ENCODE measurements at places on chromosomes 16 and 17.
A peak's percentile ranks its signal among the peaks of the same experiment; 100 is the strongest.

- no peak for DNase-seq
These were observed 82.1 kb upstream of the ELAC2 start for GRCh38 chr17:13099926-13100325.

DNA sequence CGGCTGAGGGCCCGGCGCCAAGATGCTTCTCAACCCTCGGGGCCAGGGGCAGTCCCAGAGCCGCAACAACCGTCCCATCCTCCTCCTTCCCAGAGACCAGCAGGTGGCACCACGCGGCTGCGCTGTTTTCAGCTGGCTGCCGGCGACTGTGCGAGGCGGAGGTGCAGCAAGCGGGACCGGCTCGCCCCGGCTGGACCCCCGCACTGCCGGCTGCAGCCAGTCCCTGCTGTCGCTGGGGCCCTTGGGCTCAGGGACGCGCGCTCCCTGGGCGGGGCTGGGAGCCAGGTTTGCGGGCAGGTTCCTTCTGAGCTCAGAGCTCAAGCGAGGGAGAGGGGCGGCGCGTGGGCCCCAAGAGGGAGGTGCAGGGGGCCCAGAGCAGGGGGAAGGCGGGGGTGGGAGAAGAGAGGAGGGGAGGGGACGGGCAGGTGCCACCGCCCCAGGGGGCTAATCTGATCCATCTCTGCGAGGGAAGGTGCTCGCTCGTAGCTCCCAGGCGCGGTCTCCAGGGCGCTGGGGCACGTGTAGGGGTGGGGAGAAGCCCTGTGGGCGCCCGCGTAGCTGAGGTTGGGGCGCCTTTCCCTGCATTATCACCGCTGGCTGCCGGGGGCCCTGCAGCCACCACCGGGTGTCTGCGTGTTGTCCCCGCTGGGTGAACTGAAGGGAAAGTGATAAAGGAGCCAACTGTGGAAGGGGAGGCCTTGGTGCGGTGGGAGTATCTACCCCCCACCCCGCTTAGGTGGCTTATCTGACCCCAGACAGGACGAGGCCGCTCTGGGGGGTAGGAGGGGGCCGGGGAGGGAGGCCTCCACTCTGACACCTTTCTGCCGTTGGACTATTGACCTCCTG is 24.2 kb downstream of the STAT5A start:
- peak; percentile 51 for DNase-seq

GRCh38 chr16:69890892-69891282 is 60.2 kb upstream of the CLEC18A start:
- DNase-seq: no peak

GRCh38 chr17:32720671-32721070 is 156.3 kb downstream of the MYO1D start:
- no peak for DNase-seq

GRCh38 chr17:5297245-5297644 is 15.2 kb downstream of the RABEP1 start:
- DNase-seq: no peak

DNA sequence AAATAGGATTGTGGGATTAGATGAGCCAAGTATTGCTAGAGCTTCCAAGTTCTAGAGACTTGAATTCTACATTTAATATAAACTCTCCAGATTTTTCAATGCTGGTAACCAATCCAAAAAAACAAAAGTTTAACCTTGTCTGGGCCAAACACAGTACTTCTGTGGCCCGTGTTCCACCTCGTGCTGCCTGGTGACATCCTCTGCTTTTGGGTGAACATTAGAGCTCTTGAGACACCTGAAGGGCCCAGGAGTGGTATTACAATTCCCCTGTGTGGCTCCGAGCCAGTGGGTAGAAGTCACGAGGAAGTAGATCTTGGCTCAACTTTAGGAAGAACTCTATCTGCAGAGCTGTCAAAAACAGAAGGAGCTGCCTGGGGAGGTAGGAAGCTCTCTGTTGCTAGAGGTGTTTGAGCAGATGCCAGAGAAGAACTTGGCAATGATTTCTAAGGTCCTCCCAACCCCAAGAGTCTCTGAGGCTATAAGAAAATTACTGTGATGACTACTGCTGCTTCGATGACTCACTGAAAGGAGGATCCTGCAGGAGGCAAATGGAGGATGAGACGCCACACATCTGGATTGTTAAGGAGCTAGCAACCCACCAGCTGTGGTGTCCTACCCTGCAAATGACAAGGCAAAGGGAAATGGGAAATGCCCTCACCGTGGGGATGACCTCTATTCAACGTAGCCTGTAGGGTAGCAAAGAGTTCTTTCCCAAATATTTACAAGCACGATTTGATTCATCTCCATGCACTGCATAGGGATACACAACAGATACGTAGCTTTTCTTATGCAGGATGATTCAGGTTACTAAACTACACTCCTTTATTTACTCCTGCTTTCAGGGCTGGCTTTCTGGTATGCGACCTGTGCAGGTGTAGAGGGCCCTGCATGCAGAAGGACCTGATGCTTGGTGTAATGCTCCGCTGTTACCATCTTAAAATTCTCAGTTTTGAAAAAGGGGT is 45.8 kb upstream of the GAS7 start:
- no peak for DNase-seq

DNA sequence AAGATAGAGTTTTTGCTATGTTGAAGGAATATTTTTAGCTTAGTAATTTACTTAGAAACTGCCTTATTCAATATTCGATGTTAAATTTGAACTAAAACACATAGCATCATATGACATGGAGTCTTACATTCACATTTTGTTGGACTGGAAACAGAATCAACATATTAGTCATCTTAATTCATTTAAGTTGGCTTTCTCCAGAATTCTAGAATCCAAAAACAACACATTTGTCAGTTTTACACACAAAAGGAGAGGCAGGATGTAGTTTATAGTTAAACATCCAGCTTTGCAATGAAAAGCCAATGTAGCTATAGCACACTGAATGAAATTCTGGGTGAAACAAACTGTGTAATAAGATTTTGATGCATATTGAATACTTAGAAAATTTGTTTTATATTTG is 43.3 kb downstream of the WWOX start:
- no peak for DNase-seq

- no peak for DNase-seq
These were observed 8.1 kb downstream of the METTL16 start for GRCh38 chr17:2503627-2504026.

DNA sequence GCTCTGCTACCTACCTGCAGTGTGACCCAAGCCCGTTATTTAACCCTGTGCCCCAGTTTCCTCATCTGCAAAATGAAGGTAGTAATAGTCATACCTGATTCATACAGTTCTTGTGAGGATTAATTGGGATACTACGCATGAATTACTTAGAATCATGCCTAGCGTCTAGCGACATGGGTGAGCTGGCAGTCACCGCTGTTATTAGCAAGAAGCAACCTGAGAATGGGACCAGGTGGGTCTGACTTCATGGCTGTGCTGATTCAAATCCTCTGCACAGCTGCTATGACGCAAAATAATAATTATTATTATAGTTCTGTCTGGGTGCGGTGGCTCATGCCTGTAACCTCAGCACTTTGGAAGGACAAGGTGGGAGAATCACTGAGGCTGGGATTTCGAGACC is 7.9 kb downstream of the SOCS1 start:
- no peak for DNase-seq

DNA sequence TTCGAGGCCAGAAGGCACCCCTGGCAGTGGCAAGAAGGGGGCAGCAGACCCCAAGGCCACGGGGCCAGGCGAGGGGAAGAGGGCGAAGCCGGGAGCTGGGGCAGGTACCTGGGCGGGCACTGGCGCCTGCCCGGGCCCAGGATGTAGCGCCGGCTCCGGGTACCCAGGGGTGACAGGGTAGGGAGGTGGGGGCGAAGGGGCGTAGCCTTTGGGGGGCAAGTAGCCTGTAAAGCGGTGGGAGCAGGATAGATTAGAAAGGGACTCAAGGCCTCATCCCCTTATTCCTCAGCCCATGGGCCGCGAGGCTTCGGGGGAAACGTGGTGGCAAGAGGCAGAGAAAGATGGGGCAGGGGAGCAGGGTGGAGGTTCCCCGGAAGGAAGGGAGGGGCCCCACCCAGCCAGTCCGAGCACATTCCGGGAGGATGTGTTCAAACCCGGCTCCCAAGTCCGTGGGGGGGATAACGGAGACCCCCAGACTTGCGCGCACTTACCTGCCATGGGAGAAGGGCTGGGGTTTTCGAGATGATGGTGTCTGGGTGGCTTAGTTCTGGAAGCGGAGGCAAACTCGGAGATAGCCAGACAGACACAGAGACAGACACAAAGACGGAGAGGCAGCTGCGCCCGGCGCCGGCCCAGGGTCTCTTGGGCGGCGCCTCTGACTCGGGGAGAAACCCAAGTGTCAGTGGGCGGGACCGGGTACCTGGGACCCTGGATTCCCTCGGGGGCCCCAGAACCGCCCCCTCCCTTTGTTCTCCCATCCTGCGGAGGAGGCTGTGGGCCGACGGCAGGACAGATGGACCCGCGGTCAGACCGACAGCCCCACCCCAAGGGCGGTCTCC is 493 bp downstream of the PLSCR3 start:
- DNase-seq: no peak

DNA sequence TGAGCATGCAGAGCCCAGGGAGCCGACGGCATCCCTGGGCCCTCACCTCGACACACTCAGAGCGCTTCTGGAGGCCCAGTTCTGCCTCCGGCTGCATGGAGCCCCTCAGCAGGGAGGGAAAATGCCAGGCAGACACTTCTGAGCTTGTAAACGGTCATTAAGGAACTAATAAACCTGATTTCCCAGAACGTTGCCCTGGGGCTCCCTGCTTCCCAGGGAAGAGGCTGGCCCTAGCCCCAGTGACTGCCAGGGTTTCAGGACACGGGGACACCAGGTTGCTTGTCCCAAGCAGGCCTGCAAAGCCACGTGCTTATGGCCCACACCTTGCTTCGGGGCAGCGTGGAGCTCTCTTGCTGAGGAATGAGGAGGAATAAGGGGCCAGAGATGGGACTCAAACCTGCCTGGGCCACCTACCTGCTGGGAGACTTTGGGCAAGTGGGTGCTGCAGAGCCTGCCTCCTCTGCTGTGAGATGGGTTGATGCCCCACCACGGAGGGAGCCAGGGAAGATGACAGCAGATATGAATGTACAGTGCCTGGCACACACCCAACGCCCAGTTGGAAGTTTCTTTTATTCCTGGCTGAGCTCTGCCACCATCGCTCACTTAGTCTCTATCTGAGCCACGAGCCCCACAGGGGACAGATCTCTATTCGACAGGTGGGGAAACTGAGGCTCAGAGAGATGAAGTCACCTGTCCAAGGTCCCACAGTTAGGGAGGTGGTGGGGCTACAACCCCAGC is 5.4 kb downstream of the RHBDF2 start:
- DNase-seq: no peak

GRCh38 chr17:36980280-36980761 is 31.6 kb downstream of the AATF start:
- no peak for DNase-seq

DNA sequence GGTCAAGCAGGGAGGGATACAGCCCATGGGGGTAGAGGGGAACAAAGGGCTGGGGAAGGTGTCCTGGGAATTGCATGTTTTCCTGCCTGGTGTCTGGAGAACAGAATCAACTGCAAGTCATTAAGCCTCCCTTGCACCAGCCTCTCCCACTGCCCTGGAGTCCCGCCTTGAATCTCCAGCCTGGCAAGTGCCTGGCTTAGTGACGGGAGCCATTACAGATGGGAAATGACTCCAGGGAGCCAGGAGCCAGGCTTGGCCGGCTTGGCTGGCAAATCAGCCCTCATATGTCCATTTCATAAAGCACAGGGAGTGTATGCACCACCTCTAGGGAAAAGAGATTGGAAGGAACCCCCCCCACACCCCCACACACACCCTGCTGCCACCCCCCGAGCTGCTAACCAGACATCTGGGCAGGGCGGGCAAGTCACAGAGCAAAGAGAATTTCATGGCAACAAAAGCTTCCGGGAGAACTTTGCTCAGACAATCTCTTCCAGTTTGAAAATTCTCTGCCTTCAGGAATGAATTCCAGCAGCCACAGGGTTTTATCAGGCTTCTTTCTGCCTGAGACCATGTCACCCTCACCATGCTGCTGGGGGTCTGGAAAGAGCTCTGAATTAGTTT is 127.7 kb downstream of the NTN1 start:
- no peak for DNase-seq

GRCh38 chr17:74952431-74953133 is 16.9 kb downstream of the OTOP3 start:
- no peak for DNase-seq

DNA sequence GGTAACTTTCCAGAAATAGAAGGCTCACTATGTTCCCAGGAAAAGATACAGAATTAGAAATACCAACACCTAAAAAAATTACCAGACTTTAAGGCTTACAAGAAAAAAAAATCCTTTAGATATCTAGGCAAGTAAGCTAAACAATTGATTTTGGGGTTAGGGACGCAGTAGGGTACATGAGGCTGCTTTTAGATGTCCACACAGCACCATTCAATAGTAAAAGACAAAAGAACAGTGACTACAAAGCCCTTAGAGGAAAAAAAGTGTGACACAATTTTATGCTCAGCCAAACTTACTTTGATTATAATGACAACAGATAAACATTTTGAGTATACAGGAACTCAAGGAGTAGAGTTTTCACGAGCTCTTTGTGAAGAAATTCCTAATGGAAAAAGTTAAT is 29.9 kb downstream of the METTL16 start:
- DNase-seq: no peak

DNA sequence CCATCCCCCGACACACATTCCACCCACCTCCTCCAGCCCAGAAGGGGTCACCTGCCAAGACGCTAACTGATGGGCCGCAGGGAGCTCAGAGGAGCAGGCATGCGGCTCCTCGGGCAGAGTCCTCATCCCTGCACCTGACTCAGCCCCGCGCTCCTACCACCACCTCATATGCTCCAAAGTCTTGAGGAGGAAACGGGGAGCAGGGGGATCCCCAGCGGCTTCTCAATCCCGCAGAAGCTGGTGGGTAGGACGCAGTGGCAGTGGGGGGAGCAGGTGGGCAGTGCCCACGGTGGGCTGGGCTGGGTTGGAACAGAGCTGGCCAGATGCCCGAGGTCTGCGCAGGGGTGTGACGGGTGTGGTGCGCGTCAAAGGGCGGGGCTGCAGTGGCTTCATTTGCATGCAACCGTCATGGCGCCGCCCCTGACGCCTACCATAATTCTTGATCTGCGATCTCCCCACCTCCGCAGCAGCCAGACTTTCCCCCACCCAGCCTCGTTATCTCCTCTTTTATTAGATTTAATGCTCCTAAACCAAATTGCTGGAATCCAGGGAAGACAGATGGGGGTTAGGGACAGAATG is 39.0 kb upstream of the EMP2 start:
- no peak for DNase-seq

GRCh38 chr16:8673611-8674412 is 605 bp upstream of the ABAT start:
- DNase-seq: no peak
